Endothelial cell of umbilical vein (primary cell): ENCODE measurements at places on chromosomes 16 and 17.

- peaks cover 12% of the 10 kb centered on the region for H3K4me1 ChIP-seq
- peak overlapping the region; percentile 51 for H3K4me3 ChIP-seq
- peak; percentile 65 for DNase-seq
- no peaks in the 10 kb centered on the region for H3K36me3 ChIP-seq
Observed at GRCh38 chr17:81018044-81018802, 16.7 kb upstream of the BAIAP2 start.

DNA sequence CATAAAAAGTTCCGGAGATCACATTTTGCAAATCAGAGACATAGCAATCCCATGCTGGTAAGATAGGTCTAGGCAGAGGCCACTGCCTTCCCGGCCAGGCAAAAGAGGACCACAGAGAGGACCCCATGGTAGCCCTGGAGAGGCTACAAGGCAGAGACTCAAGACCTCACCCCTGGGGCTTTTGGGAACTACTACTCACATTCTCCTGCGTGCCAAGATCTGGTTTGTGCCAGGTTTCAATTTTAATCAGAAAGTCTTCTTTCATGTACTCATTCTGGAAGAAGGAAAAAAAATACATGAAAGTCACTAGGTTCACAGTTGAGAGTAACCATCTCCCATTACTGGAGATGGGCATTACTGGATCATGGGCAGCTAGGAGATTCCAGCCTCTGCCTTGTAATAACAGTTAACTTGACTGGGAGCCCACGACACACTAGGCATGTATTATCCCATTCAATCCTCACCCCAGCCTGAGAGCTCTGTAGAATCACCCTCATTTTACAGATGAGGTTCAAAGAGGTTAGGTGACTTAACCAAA is 21.2 kb downstream of the PITPNA start:
- no peak overlapping the region for H3K27ac ChIP-seq
- H3K4me1 ChIP-seq, result no peaks in the 10 kb centered on the region
- no peak overlapping the region for H3K4me3 ChIP-seq
- peaks cover 10% of the 10 kb centered on the region for H3K36me3 ChIP-seq

DNA sequence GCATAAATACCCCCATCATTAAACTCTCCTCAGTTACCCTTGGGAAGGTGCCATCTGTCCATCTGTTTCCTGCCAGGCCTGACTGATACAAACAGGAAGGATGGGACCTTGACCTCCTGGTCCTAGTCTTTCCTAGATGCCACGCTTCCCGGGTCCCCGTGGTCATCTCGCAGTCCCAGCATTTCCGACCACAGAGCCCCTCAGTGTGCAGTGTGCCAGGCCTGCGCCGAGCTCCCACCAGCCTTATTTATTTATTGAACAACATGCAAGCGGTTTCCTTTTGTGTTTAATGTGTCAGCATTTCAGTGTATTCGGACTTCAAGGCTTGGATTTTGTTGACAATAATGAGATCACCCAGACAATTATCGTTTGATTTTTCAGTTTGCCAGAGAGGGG is 45.6 kb upstream of the NKD1 start:
- H3K27me3 ChIP-seq, result no peaks in the 10 kb centered on the region
- H3K4me1 ChIP-seq, result no peaks in the 10 kb centered on the region
- H3K4me3 ChIP-seq, result no peak overlapping the region
- H3K27ac ChIP-seq, result no peak overlapping the region
- H3K36me3 ChIP-seq, result no peaks in the 10 kb centered on the region

DNA sequence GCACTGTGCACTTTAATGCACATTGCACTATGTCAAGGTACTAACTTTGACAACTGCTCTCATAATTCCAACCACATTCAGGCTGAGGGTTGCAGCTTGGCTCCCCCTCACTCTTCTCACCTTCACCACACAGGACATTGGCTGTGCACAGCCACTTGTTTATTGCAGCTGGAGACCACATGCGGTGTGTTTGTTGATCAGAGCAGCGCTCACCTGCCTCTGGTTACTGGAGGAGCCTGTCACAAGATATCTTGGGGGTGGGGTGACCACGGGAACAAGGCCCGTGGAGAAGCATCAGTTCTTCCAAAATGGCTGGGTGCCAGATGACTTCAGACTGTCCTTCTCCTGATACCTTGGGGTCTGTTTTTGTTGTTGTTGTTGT is 10.6 kb upstream of the CCL5 start:
- H3K36me3 ChIP-seq, result no peaks in the 10 kb centered on the region
- H3K4me1 ChIP-seq, result no peaks in the 10 kb centered on the region
- no peak overlapping the region for H3K4me3 ChIP-seq
- no peak overlapping the region for H3K27ac ChIP-seq
- DNase-seq, result no peak
- H3K27me3 ChIP-seq, result no peaks in the 10 kb centered on the region

DNA sequence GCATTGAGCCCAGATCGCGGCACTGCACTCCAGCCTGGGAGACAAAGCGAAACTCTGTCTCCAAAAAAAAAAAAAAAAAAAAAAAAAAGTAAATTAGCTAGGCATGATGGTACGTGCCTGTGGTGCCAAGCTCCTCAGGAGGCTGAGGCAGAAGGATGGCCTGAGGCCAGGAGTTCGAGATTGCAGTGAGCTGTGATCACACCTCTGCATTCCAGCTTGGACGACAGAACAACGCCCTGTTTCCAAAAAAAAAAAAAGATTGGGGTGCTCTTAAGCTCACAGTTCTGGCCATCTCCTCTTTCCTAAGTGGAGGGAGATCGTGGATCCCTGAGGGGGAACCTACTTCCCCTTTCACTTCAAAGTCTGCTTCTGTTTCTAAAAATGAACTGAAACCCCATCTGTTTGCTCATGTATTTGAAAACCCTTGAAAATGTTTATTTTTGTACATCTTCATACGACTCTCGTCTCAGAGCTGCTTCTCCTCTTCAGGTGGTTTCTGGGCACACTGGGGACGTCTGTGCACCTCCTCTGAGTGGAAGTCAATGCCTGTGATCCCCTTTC is 138.8 kb downstream of the PRKCA start:
- H3K4me3 ChIP-seq, result no peak overlapping the region
- no peak for DNase-seq
- no peaks in the 10 kb centered on the region for H3K36me3 ChIP-seq
- H3K27me3 ChIP-seq, result no peaks in the 10 kb centered on the region

DNA sequence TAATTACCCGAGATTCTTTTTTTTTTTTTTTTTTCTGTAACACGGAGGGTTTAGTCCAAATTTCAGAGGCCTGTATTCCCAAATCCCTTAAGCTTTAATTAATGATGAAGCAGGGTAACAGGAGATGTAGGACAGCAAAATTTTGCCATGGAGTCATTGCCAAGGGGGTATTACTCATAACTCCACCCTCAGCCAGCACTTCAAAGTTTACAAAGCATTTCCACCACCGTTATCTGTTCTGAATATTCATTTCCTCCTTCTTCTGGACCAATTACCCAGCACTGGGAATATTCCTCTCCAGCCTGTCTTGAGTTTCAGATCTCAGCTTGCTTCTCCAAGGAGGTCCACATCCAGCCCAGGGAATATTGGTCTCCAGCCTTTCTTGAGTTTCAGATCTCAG is 747.5 kb upstream of the EEF2KMT start:
- H3K4me1 ChIP-seq, result no peaks in the 10 kb centered on the region
- no peak overlapping the region for H3K27ac ChIP-seq
- no peaks in the 10 kb centered on the region for H3K36me3 ChIP-seq
- no peaks in the 10 kb centered on the region for H3K27me3 ChIP-seq
